ENCODE measurements at places on chromosomes 12 and 14. TPM values are rescaled to one million over a fixed set of nuclear protein-coding genes. Genes with fewer than 3 reads are reported as not detected.

GRCh38 chr14:64950889-64951288 is 8.3 kb upstream of the GPX2 start:
- no peaks in the 10 kb centered on the region for H3K27me3 ChIP-seq
- no peaks in the 10 kb centered on the region for H3K36me3 ChIP-seq
- H3K4me1 ChIP-seq, result no peaks in the 10 kb centered on the region
- no peak for DNase-seq
- no peak overlapping the region for H3K4me3 ChIP-seq

- H3K27me3 ChIP-seq, result no peaks in the 10 kb centered on the region
- H3K36me3 ChIP-seq, result no peaks in the 10 kb centered on the region
- H3K27ac ChIP-seq, result no peak overlapping the region
- H3K4me1 ChIP-seq, result no peaks in the 10 kb centered on the region
- no peak for DNase-seq
- H3K4me3 ChIP-seq, result no peak overlapping the region
Measured at GRCh38 chr12:114821570-114821969, 137.6 kb upstream of the TBX3 start.

Gene OTX2
- total RNA-seq, result not detected

- DNase-seq, result no peak
- no peaks in the 10 kb centered on the region for H3K36me3 ChIP-seq
- H3K4me1 ChIP-seq, result peaks cover 15% of the 10 kb centered on the region
- H3K27me3 ChIP-seq, result no peaks in the 10 kb centered on the region
Measured at GRCh38 chr14:103161054-103161397, 37.8 kb downstream of the TNFAIP2 start.
